D341Med (cell line): ENCODE measurements at places on chromosomes 4 and X.

DNA sequence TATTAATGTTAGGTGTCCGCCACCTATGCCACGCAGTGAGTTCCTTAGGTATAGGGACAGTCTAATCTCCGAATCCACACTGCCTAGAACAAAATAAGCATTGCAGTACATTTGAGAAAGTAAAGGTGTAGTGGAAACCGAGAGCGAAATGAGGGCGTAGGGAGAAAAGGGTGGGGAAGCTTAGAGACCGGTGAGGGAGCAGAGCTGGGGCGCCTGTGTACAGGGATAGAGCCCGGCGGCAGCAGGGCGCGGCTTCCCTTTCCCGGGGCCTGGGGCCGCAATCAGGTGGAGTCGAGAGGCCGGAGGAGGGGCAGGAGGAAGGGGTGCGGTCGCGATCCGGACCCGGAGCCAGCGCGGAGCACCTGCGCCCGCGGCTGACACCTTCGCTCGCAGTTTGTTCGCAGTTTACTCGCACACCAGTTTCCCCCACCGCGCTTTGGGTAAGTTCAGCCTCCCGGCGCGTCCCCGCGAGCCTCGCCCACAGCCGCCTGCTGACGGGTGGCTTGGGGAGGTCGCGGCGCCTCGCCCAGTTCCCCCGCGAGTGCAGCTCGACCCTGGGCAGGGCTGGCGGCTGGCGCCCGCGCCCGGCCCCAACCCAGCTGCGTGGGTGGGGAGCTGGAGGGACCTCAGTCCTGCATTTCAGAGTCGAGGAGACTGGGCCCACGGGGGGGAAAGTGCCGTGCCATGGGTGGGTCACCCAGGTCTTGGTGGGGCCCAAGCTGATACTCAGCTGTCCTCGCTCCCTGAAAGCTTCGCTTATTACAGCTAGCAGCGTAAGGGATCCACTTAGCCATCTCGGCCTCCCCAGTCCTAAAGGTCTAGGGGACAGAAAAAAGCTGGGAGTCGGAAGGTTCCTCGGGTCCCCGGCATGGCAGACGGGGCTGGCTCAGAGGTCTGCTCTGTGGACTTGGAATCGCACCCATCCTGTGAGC lies at the start of gene ANXA3:
ANXA3 (plus strand) TSS at position 351 of the 932 bp plus-strand sequence. CDS start 2,704 bp downstream, outside the sequence.
- DNase-seq = peak; percentile 31

DNA sequence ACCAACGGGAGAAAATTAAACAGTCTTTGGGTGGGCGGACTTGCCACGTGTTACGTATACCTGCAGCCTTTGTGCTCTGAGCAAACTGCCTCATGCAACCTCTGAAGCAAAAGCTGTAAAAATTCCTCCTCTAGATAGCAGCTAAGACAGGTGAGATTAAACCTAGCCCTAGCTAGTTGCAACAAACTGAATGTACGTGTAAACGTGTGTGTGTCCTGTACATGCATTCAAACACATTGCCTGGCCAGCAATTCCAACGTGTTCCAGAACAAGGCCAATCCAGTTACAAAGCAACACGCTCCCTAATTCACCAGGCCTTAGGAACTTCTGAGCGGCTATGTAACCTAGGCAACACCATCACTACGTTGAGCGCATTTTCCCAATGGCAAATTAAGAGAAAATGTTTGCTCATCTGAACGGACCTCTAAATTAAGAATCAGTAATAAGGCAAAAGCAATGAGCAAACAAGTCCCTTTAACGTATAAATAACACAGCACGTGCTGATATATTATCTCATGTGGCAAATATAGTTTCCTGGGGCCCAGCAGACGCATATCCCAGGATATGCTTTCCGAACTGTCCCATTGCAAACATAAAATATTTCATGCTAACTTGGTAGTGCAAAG lies 792 bp downstream of the PPID start:
- peak; percentile 47 for DNase-seq

- DNase-seq = no peak
These were observed 68.7 kb downstream of the WFS1 start for GRCh38 chr4:6338175-6338950.

DNA sequence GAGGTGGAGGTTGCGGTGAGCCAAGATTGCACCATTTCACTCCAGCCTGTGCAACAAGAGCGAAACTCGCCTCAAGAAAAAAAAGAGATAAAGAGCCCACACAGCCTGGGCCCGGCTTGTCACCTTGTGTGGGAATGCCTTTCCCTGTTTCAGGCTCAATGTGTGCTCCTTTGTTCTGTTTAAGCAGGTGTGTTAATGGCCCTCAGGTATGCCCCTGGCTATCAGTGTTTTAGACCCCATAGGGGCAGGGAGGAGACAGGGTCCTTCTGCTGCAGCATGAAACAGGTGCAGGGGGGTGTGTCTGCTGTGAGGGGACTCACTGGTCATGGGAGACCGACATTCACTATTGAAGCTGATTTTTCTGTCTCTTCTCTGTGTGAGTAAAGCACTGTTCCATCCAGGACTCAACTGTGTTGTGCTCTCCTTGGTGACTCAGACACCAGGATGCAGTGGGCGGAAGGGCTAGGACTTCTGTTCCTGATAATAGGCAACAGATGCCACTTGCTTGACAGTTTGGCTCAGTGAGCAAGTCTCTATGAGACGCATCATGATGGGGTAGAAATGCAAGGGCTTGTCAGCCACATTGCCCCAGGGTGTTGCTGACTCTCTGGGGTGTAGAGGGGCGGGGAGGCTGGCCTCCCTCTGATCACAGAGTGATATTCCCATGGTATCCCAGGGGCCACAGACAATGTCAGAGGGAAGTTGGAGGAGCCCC lies 15.6 kb upstream of the LAP3 start:
- no peak for DNase-seq

DNA sequence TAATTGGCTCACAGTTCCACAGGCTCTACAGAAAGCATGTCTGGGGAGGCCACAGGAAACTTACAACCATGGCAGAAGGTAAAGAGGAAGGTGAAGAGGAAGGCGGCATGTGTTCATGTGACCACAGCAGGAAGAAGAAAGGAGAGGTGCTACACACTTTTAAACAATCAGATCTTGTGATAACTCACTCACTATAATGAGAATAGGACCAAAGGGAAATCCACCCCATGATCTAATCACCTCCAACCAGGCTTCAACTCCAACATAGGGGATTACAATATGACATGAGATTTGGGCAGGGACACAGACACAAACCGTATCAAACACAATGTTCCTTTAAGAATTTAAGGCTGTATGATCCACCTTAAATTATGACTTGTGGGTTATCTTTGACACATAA lies 10.5 kb upstream of the PGM2 start:
- no peak for DNase-seq

DNA sequence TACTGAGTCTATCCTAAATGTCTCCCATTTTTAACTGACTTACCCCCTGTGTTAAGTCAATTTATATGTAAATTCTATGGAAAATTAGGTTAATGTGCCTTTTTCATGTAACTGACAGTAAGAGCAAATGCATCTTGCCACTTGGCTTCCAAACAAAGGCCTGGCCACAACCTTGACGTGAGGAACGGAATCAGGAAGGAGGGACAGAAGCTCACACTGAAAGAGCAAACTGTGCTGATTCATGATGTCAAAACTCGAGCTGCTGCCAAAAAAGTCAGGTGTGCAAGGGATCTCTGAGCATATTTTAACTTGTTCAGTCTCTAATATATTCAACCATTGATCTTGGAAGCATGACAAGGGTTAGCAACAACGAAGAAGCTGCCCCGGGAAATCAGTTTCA lies 35.8 kb downstream of the GPM6A start:
- no peak for DNase-seq

DNA sequence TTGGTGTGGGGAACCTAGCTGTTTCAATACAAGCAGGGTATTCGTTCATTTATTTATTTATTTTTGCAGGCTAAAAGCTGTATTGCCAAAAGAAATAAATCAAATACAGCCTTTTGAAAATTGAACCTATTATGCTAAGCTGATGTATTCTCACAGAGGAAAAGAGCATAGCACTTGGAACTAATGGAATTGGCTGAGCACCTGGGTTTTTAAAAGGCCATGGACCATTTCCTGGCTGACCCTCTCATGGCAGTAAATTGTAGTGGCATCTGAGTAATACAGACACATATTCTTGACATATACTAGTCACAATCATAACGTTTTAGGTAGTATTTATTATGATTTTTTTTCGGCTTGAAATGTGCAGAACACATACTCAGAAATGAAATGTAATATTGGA lies 71.8 kb upstream of the ALG13 start:
- no peak for DNase-seq

DNA sequence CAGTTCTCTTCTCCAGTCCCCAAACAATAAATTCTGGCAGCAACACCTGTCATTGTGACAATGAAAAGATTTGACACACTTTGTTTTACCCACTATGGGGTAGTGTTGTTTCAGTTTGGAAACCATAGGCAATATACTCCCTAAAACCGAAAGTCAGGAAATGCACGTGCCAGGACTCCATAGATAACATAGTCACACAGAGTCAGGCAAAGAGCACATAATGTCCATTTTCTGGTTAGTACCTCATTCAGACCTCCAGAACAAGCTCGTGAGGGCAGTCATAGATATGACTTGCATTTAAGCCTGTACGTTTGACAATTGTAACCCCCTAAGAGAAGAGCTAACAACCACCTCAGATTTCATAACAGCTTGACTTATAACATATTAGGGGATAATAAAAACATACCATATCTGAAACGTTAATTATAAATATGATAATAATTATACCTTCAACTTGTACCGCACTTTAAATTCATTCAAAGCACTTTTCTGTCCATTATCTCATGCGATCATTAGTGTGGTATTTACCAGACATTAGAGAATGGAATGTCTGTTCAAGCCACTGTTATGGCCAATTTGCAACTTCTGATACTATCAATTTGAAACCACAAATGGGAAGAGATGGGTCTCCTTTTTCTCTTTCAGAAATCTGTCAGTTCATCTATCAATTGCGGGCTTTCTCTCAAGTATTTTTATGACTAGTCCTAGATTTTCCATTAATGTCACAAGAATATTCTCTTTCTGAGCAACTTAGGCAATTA lies 147.4 kb downstream of the LDB2 start:
- no peak for DNase-seq

DNA sequence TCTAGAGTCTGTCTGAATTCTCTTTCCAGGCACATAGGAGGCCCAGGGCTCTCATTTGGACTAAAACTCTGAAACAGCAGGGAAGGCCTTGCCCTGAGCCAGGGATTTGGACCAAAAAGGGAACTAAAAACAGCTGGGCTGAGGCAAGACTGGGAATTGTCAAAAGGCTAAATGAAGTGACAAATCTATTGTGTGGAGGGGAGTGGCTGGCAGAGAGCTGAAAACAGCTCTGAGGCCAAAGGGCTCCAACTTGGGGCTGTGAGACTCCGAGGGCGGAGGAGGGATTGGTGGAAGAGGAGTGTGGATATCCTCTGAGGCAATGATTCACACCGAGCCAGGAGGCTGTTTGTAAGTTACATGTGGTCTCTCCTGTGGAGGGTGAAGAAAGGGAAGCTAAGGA lies 63.2 kb downstream of the PHEX start:
- DNase-seq = no peak

DNA sequence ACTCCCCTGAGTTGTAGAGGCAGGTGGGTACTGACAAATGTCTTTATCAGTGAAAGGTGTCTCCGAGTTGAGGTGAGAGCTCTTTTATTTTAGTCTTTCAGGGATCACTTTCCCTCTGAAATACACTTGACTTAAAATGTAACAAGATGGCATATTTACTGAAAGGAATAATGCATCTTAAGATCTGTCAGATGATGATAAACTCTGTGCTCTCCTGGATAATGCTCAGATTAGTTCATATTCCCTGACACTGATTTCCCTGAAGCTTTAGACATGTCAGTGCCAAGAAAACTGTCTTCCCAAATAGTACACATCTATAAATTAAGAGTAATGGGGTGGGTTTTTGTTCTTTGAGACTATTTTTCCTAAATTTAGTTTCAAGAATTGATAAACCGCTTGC lies 75.5 kb downstream of the ALG13 start:
- DNase-seq = no peak

DNA sequence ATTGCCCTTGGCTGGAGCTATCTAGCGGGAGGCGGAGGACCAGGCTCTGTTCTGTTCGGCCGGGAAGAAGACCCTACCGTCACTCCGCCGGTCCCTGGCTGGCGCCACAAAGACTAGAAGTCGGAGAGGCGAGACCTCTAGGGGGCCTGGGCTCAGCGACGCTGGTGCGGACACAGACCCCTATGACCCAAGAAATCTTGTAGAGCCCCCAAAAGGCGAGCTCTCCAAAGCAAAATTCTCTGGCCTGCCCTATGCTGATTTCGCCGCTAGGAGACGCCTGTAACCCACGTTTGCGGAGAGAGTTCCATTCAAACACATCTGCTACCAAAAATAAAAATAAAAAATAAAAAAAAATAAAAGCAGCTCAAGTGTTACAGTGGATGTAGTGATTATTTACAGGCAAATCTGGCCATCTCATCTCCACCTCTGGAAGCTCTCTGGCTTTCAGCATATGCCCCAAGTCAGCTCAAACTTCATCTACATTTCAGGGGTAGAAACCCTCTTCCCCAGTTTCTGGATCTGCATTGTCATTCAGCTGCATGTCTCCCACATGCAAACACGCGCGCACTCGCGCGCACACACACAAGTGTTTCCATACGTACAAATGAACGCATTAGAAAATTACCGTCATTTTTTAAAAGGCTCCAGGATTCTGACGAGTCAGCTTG lies 2.4 kb upstream of the PCDH10 start:
- peak; percentile 67 for DNase-seq

DNA sequence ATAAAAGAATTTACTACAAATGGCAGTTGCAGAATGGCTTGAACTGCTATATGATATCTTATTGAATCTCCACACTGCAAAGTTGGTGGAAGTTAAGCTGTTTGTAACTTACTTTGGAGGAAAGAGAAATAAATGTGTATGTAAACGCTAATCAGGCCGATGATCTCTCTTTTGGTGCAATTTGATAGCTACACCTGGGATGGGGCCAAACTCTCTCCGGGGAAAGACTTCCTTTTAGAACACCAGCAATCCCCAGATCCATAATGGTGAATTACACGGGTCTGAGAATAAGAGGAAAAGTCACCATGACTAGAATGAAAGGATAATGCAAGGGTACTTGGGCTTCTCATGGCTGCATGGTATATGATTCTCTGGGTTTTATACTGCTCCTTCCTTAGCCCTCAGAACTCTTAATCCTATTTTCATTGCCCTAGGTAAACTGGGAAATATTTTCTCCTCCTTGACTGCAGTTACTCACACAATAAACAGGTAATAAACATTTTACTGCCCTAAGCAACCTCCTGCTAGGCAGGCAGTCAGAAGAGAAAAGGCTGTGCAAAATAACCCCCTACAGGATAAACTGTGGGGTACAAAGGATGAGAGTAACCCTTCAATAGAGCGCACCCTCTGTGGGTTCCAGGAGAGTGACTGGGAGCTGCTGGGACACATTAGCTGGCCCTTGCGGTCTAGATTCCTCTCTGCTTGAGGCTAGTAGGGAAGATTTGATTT lies 109.3 kb downstream of the MGST2 start:
- DNase-seq = no peak

DNA sequence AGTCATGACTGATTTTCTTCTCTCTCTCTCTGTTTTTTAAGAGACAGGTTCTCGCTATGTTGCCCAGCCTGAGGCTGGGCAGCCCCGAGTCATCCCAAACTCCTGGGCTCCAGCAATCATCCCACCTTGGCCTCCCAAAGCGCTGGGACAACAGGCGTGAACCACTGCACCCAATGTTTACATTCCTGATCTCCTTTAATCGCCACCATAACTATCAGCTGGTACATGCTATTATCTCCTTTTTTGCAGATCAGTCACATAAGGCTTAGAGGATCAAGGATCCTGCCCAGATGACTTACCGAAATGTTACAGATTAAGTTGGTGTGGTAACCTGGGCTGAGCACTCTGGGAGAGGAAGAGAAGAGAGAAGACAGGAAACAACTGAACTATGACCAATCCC lies 1.5 kb upstream of the USP46 start:
- peak; percentile 32 for DNase-seq

- no peak for DNase-seq
These were observed 285.0 kb downstream of the STIM2 start for GRCh38 chr4:27145597-27145996.

GRCh38 chrX:123756320-123756719 lies 23.5 kb upstream of the THOC2 start:
- DNase-seq = no peak
